ENCODE measurements at places on chromosomes 5 and 9.

GRCh38 chr5:173669483-173669882 is 53.0 kb upstream of the BOD1 start:
- DNase-seq = no peak

GRCh38 chr9:134433909-134434882 is 107.9 kb downstream of the RXRA start:
- no peak for DNase-seq

GRCh38 chr5:87360132-87360531 is 52.6 kb downstream of the CCNH start:
- DNase-seq = no peak

DNA sequence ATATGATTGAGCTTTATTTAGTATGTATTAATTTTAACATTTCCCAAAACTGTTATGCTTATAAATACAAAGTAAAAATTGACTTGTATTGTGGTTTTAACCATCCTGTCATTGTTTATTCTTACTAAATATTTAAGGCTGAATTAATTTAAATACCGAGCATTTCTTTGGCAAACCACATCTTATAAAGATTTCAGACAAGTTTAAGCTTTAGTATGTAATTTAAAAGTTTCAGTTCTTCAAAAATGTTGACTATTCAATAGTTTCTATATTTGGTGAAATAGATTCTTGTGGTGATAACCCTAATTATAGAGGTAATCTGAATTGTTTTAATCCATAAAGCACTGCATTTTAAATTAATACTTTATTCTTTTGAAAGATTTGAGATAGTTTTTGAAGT is 65.5 kb downstream of the CCNH start:
- peak; percentile 31 for DNase-seq
